ENCODE measurements at places on chromosomes 13 and 19.

DNA sequence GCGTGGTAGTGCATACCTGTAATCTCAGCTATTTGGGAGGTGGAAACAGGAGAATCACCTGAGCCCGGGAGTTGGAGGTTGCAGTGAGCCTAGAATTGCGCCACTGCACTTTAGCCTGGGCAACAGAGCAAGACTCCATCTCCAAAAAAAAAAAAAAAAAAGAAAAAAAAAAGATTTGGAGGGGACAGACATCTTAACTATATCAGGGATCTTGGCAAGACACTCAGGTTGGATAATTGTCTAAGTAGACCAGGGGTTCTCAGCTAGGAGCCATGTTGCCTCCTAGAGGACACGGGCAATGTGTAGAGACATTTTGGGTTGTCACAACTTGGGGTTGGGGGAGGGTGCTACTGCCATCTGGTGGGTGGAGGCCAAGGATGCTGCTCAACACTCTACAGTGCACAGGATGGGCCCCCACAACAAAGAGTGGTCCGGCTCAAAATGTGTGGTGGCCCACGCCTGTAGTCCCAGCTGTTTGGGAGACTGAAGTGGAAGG lies 1.9 kb upstream of the ZNF580 start:
- DNase-seq = no peak

DNA sequence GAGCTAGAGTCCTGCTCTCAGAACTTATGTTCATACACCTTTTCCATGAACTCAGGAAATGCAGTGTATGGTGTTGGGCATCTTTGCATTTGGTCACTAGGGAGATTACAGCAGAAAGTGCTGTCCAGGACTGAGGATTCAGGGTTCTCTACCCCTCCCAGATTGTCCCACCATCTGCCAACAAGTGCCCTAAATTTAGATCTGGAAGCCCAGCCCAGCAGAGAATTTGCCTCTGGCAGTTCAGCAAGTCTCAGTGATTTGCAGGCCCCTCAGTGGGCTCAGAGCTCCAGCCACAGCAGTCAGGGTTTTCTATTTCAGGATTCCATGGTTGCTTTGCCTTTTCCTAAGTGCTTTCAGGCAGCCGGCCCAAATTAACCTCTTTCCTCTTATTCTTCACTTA lies 23.4 kb downstream of the CNFN start:
- DNase-seq = no peak

- no peak for DNase-seq
Observed at GRCh38 chr13:33367171-33367895, 81.8 kb upstream of the STARD13 start.

DNA sequence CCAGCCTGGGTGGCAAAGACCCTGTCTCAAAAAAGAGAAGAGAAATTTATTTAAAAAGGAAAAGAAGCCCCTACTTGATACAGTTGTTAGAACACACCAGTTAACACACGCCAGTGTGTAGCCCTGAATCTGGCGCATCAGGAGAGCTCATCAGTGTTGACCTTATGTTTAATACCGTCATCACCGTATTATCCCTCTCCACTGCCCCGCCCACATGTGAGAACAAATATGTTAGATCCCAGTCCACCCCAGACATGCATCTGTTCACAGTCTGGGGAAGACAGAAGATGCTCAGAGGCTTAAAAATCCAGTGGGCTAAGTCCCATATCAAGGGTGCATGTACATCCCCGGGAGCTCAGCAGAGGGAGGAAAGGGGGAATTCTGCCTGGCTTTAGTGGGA lies 155.2 kb downstream of the DPF1 start:
- DNase-seq = no peak

DNA sequence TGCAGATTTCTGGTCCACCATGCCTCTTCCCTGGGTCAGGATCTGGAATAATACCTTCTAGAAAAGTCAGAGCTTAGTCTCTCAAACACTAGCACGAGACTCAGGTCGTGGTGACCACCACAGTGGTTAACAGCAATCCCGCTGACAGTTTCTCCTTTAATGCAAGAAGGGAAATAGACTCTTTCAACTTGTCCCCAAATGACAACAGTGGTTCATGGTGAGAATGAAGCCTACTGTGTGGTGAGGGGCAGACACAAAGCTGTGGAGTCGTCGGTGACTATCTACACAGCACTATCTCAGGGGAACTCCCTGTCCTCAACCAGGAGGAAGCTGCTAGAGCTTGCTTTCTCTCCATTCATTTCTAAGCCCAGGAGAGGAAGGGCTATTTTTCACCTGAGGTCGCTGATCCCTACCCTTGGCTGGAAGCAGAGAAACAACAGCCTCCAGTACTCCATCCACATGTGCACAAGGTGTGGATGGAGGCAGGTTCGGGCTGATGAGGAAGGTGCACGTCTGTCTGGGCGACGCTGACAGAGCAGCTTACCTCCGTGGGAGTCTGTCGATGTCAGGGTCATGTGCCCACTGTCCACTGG lies 72.4 kb downstream of the STK24 start:
- no peak for DNase-seq

GRCh38 chr13:23175920-23176319 lies 4.9 kb upstream of the SGCG start:
- no peak for DNase-seq

DNA sequence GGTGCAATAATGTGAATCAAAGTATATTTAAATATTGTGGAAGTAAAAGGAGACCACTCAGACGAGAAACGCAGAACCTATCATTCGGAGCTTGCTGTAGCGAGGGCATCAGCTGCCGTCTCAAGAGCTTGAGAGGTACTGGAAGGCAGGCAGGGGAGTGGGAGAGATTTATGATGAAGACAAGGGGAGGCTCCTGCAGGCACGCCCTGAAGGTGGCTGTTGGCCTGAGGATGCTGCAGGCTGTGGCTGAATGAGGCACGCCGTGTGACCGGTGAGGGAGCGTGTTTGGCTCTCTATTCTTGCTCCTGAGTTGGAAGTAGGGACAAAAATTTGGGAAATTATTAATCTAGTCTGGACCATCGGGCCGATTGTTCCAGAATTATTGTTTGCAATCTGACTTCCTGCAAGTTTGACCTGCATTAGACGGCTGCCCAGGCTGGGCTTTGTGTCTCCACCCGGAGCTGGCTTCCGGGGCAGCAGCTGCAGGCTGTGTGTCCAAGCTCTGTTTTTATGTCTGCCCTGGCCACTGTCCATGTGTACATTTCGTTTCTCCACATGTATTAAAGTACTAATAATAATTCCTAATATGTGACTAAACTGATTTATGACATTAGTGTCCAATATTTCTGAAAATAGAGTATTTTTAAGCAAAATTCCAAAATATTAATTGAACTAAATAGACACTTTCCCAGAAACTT lies 91.1 kb upstream of the ANKRD10 start:
- no peak for DNase-seq
